ENCODE measurements at places on chromosomes 1 and 21. TPM values are rescaled to one million over a fixed set of nuclear protein-coding genes. Genes with fewer than 3 reads are reported as not detected.

GRCh38 chr1:174218983-174219382 lies 59.7 kb downstream of the RABGAP1L start:
- no peak for DNase-seq

DNA sequence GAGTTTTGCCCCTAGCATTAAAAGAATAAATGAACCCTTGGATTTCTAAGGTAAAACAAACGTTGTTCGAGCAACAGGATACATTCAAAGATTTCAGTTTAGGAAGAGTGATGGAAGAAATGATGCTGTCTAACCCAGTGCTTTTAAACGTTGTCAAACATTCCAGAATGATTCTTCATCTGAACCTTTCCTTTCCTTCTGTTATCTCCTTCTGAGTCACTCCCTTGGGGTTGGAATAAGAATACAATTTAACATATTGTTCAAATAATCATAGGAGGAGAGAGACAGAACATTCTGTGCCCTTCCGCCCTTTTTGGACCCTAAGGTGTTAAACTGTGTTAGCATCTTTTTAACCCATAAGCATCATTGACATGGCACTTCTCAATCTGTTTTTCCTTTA lies 61.1 kb upstream of the RCOR3 start:
- DNase-seq = no peak

- DNase-seq = no peak
These were observed 688 bp downstream of the PRXL2B start for GRCh38 chr1:2587071-2587859.

DNA sequence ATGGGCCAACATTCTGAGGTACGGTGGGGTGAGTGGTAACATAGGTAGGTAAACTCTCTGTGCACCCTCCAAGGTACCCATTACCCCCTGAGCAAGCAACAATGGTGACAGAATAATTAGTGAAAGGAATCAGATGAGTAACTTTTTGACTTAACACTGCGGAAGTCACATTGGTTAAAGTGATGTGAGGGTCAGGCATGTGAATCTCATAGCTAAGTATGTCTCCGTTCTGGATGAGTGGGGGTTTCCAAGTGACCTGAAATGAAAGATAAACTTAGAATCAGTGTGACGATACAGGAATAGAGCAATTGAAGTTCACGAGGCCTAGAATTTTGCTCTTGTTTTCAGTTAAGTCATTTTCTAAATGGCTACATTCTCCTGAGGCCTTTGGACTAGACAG lies 311.7 kb downstream of the KCTD3 start:
- no peak for DNase-seq

Gene KRTAP19-3
- not detected for polyA plus RNA-seq

DNA sequence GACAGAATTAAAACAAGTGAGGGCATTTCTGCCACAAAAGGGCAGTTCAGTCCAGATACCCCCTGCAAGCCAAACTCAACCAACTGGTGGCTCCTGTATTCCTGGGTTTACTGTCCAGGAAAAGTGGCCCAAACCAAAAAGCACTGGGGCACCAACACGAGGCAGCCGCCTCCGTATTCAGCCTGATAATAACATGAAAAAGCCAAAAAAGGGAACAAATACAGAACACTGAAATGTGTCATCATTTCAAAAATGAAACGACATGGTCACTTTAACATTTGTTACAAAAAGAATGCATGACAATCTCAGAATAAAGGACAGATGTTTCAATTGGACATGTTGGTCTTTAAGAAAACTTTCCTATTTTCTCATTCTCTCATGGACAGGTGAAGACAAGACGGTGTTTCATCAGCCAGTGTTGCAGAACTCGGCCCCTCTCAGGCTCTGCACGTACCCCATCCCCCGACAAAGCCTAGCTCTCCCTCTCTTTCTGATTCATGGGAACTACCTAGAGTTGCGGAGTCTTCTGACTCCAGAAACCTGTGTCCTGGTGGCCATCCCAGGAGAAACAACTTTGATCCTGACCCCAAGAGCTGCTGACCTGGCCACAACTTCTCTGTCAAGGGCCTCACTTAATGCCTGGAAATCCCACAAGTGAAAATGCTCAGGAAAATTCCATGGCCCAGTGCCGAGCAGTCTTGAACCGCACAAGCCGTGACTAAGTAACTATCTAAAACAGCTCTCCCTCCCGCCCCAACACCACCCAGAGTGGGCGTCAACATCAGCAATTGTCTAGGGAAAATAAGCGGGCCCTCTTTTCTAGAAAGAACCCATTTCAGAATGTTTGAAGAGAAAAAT lies 27.1 kb downstream of the ZBTB17 start:
- DNase-seq = no peak

Gene MXRA8
- 193 TPM for polyA plus RNA-seq

DNA sequence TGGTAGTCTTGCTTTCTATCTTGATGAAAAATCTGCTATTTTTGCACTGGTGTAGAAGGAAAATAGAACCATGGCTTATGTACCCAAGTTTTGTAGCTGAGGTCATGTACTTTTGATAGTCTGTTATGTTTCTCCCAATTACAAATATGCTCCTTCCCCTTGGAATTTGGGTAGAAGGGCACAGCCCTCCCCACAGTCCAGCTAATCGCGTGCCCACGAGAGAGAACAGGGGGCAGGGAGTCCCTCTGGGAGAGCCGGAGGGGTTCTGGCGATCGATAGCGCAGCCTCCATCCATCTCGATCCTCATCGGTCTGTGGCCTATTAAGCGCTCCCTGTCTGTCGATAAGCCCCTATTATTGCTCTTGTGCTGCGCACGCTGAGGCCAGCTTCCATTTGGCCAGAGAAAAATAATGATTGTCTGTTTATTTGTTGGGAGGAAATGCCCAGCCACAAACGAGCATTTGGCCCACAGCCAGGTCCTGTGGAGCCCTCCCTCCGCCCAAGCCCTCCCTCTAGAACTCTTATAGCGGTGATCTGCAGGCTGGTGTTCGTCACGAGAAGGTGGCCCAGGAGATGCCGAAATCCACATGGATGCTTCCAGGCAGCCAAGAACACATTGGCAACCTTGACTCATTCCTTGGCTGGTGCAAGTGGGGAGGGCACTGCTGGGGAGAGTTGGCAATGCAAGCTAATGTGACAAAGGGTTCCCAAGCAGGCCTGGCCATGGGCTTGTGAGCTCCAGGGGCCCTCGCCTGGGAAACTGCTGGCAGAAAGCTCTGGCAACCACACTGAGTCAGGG lies 134.7 kb upstream of the TNR start:
- no peak for DNase-seq

Gene PKNOX1
- polyA plus RNA-seq = 28.8 TPM

DNA sequence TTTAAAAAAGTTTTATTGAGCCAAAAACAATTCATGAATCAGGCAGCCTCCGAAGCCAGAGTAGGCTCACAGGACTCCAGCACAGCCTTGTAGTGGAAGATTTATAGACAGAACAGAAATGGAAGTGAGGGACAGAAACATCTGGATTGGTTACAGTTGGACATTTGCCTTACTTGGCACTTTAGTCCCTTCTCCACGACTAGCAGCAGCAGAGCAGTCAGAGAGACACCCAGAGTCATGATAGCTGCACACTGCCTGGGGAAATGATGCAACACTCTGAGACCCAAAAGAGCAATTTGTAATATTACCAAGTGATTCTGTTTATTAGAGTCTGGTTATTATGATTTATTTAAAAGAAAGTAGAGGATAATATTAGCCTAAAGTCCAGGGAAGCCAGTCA lies 72.2 kb upstream of the KRTAP11-1 start:
- DNase-seq = no peak

Gene MX1
- 8.2 TPM for polyA plus RNA-seq

DNA sequence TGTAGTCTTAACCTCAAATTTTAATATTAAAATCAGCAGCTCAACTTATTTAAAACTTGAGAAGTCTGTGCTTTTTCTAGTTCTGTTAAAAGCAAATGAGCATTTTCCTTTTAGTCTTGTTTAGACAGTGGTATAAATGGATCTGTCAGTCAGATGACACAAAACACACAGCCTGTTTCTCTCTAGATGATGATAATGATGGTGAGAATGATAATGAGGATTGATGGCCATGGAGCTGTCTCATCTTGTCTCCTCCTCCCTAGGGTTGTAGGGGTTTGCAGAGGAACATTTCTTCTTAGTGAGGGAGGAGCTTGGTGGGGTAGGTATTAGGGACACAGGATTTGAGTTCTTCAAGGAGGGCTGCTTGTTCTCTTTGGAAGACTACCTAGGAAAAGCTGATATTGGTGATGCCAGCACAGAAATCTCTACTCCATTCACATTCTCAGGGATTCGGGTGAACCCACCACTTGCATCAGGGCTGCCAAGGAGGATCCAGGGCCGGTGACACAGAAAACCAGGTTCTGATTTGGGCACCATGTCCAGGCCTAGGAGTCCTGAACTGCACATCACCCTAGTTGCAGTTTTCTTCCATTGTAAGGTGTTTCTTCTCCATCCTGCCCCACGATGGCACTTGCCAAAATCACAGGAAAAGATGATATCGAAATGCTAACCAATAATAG lies 147.6 kb downstream of the RHOU start:
- no peak for DNase-seq
